ENCODE measurements at places on chromosomes 7 and 10.
A peak's percentile ranks its signal among the peaks of the same experiment; 100 is the strongest.

GRCh38 chr10:91196268-91197048 lies 24.0 kb upstream of the PCGF5 start:
- no peak overlapping the region for H3K4me3 ChIP-seq
- H3K4me1 ChIP-seq, result peaks cover 31% of the 10 kb centered on the region
- H3K36me3 ChIP-seq, result no peaks in the 10 kb centered on the region
- H3K27me3 ChIP-seq, result no peaks in the 10 kb centered on the region

GRCh38 chr7:74443543-74444247 lies 10.0 kb upstream of the GTF2IRD1 start:
- no peak overlapping the region for H3K27ac ChIP-seq
- H3K27me3 ChIP-seq, result no peaks in the 10 kb centered on the region
- H3K4me3 ChIP-seq, result no peak overlapping the region
- no peaks in the 10 kb centered on the region for H3K36me3 ChIP-seq

- H3K4me1 ChIP-seq, result peaks cover 14% of the 10 kb centered on the region
- no peaks in the 10 kb centered on the region for H3K36me3 ChIP-seq
- peak; percentile 78 for DNase-seq
- no peaks in the 10 kb centered on the region for H3K27me3 ChIP-seq
- H3K27ac ChIP-seq, result peak overlapping the region; percentile 100
Measured at GRCh38 chr7:116952635-116953371, 498 bp upstream of the ST7 start.

GRCh38 chr10:11245095-11245479 lies 227.4 kb downstream of the CELF2 start:
- H3K27me3 ChIP-seq, result no peaks in the 10 kb centered on the region
- H3K4me1 ChIP-seq, result no peaks in the 10 kb centered on the region
- H3K27ac ChIP-seq, result no peak overlapping the region
- H3K4me3 ChIP-seq, result no peak overlapping the region
- peaks cover 5% of the 10 kb centered on the region for H3K36me3 ChIP-seq
- DNase-seq, result no peak

- no peak overlapping the region for H3K4me3 ChIP-seq
- no peaks in the 10 kb centered on the region for H3K36me3 ChIP-seq
- no peak for DNase-seq
- no peaks in the 10 kb centered on the region for H3K27me3 ChIP-seq
- H3K27ac ChIP-seq, result no peak overlapping the region
- no peaks in the 10 kb centered on the region for H3K4me1 ChIP-seq
Measured at GRCh38 chr7:81094952-81095351, 176.1 kb upstream of the SEMA3C start.

DNA sequence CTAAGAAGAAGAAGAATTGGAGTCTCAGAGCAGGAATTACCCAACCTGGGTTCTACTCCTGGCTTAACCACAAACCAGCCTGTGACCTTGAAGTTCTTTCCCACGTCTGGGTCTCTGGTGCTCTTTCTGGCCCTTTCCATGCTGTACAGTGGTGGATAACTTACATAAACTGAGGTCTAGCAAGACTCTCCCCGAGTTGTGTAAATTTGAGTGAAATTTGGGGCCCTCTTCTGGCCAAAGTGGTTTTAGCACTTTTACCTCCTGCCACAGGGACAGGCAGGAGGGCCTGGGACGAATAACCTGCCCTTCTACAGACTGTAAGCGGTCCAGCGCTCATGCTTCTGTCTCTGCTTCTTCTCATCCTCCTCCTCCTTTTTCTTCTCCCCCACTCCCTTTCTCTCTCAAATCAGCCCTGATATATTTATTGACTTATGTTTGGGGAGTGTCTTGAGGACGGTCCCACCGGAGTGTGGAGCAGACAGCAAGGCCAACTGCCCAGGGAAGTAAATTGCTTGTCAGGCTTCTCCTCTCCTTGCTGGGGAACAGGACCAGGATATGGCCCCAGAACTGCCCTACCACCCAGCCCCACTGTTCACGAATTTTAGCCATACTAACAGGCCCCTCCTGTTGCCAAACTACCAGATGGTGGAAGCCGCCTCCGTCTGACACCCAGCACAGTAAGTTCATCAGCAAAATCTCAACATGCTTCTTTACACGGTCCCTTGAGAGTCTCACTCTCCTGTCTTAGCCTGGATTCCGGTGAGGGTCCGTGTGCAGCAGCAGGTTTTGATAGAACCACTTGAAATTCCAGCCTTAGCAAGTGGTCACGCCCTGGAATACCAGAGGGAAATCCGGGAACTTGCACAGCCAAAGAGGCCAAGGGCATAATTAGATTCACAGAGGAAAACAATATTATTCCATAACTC lies 4.0 kb upstream of the SH3PXD2A start:
- no peaks in the 10 kb centered on the region for H3K27me3 ChIP-seq
- peaks cover 5% of the 10 kb centered on the region for H3K36me3 ChIP-seq
- no peak overlapping the region for H3K27ac ChIP-seq
- H3K4me1 ChIP-seq, result peaks cover 12% of the 10 kb centered on the region
- H3K4me3 ChIP-seq, result no peak overlapping the region

- no peak for DNase-seq
- no peak overlapping the region for H3K4me3 ChIP-seq
- H3K27me3 ChIP-seq, result no peaks in the 10 kb centered on the region
- no peaks in the 10 kb centered on the region for H3K4me1 ChIP-seq
- H3K36me3 ChIP-seq, result no peaks in the 10 kb centered on the region
- H3K27ac ChIP-seq, result no peak overlapping the region
Measured at GRCh38 chr7:97226541-97226940, 109.0 kb downstream of the SDHAF3 start.

DNA sequence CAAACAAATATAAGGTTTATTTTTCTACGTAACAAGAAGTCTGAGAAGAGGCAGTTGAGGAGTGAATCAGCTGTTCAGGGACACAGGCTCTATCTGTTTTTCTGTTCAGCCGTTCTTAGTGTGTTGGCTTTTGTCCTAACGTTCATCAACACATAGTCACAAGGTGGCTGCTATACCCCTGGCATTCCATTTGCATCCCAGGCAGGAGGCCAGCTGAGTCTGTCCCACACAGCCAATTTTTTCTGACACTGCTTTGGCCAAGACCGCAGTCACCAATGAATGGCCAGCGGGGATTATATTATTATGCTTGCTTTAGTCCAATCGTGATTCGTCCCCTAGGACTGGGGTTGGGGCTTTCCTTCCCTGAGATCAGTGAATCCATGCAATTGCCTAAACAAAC lies 143.4 kb upstream of the CHST15 start:
- H3K27ac ChIP-seq, result no peak overlapping the region
- H3K27me3 ChIP-seq, result no peaks in the 10 kb centered on the region
- DNase-seq, result no peak
- H3K4me3 ChIP-seq, result no peak overlapping the region
- peaks cover 17% of the 10 kb centered on the region for H3K4me1 ChIP-seq

DNA sequence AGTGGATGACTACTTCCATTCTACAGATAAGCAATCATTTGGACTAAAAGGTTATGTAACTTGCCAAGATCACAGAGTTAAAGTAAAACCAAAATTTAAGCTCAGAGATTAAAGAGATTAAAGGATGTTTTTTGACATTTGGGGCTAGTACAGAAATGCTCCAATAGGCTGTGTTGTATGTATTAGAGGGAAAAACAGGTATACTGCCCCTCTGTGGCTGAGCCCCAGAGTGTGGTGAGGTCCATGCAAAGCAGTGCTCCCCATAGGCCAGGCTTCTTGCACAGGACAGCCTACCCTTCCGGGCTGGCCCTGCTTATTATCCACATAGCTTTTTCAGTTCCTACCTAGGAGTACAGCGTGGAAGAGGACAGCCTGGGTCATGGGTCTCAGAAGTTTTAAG lies 322.8 kb downstream of the POM121L12 start:
- H3K4me3 ChIP-seq, result no peak overlapping the region
- H3K4me1 ChIP-seq, result no peaks in the 10 kb centered on the region
- DNase-seq, result no peak
- H3K27ac ChIP-seq, result no peak overlapping the region
- H3K36me3 ChIP-seq, result no peaks in the 10 kb centered on the region
- no peaks in the 10 kb centered on the region for H3K27me3 ChIP-seq

Data from tibial artery (tissue), 4 donors.